Bone marrow (tissue), 2 donors: ENCODE measurements at places on chromosomes 6 and 20.

GRCh38 chr6:153167061-153167891 is 36.2 kb upstream of the RGS17 start:
- DNase-seq, result no peak

- DNase-seq, result no peak
Observed at GRCh38 chr6:111623046-111623718, 17.5 kb upstream of the TRAF3IP2 start.

GRCh38 chr6:473768-474452 is 82.4 kb downstream of the IRF4 start:
- no peak for DNase-seq

- no peak for DNase-seq
Observed at GRCh38 chr20:61804752-61805295, 260.9 kb downstream of the TAF4 start.

- no peak for DNase-seq
Observed at GRCh38 chr6:125212377-125212776, 58.8 kb downstream of the TPD52L1 start.

GRCh38 chr6:16055852-16056251 is 73.0 kb upstream of the MYLIP start:
- no peak for DNase-seq

DNA sequence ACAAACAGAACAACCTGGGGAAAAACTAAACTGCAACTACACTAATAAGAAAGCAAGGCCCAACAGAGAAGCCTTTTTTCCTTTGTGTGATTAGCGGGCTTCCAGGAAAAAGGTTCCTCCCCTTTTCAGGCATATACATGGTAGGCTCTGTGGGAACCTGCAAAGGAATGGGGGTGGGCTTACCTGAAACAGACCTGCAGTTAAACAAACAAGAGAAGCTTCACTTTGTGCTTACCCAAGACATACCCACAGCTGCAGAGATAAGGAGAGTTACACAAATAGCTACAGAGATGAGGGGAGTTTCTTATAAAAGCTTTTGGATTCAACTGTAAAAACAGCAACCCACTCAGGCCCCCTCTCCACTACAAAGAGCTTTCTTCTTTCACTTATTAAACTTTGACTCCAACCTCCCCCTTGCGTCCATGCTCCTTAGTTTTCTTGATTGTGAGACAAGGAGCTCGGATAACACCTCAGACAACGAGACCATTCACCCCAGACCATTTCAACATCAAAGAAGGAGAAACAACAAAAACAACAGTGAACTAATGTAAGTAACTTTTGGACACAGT is 30.9 kb downstream of the RNF146 start:
- no peak for DNase-seq

DNA sequence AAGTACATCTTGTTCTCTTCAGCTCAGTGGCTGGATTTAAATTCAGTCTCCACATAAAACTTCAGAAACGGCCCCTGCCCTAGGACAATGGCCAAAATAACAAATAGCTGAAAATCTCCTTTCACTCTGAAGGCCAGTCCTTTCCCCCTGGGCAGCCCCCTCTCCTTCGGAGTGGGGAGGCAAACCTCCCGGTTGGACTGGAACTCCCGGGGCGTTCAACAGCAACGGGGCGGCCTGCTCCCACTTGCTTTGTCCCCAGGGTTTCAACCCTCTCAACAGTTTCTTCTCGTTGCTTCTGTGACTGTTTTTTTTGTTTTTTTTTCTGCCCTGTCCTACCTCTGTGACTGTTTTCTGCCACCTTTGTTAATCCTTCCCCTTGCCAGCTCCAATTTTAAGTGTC is 102.6 kb upstream of the DUSP22 start:
- DNase-seq, result no peak

DNA sequence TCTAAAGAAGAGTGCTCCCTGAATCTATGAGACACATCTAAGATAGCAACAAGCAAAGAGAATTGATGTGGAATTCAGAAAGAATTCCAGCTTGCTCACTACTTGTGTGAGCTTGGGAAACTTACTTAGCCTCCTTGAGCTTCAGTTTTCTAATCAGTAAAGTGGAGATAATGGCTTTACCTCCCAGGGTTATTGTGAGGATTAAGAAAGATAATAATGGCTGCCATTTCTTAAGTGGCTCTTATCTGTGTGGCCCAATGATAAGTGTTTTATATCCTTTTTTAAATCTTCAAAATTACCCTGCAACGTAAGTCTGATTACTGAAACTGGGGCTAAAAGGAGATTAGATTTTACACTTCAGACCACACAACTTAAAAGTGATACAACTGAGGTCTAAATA is 418.5 kb downstream of the LMBRD1 start:
- DNase-seq, result no peak

- DNase-seq, result no peak
Observed at GRCh38 chr6:81999826-82000225, 247.3 kb upstream of the TENT5A start.

DNA sequence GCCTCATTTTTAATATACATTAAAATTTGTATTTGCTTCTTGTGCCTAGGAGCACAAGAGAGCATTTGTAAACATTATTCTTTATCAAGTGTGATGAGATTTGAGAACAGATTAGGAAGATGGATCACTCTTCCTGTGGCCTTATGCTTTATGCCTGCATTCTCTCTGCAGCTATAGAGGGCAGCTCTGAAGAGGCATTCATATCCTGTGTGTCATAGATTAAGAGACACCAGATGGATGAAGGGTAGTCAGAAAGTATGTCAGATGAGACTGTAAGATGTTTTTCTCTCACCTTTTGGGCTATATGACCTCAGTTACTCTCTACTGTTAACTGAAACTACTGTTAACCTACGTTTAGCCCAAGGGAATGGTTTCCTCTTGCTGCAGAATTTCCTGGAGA is 61.4 kb downstream of the DNAH8 start:
- no peak for DNase-seq

- DNase-seq, result no peak
Observed at GRCh38 chr6:11230158-11231107, 2.0 kb downstream of the NEDD9 start.

GRCh38 chr6:72132851-72133250 is 246.5 kb downstream of the RIMS1 start:
- DNase-seq, result no peak

DNA sequence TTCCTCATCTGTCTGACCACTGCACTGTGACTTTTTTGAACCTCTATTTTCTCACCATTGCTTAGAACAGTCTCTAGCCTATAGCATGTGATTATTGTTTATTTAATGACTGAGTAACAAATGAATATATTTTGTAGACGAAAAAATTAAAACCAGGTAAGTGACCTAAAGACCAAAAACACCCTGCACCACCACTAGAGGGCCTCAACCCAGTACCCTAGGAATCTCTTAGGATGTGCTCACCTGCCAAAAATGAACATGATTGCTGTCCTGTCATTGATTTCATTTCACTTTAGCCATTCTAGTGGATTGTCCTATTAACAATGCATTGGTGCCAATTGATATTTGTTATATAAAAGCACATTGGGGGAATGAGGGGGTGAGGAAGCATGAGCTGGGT is 199.1 kb downstream of the COL9A1 start:
- DNase-seq, result no peak

GRCh38 chr6:135251498-135252441 is 70.7 kb downstream of the MYB start:
- DNase-seq, result no peak

DNA sequence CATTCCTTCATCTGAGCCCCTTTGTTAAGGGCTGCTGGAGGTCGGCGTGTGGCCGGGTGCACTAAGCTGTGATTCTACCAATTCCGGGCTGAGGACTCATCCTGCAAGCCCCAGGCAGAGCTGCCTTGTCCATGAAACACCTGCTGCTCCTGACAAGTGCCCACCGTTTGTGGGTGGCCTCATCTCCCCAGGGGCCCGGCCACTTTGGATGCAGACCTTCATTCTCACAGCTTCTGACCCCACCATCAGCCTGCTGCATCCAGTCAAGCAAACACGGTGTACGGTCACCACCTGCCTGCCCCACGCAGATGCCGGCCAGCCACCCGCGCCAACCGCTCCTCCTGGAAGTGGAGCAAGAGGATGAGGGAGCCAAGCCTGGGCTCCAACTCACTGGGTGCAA is 382.7 kb downstream of the THBS2 start:
- DNase-seq, result no peak

DNA sequence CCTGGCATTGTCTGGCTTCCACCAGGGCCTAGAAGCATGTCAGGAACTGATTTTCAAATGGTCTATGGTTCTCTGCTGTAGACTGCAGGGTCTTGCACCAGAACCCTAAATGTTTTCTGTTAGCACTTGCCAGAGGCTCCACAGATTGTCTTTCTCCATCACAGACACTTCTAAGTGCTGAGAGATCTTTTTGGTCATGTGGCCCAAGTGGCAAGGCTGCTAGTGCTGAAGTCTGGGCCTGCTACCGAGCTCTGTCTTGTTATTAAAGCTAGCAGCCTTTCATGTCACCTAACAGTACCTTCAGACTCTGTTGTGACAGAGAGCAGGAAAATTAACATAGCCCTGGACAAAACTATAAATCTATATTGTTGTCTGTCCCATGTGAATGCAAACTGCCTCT is 120.7 kb upstream of the BACH2 start:
- no peak for DNase-seq

DNA sequence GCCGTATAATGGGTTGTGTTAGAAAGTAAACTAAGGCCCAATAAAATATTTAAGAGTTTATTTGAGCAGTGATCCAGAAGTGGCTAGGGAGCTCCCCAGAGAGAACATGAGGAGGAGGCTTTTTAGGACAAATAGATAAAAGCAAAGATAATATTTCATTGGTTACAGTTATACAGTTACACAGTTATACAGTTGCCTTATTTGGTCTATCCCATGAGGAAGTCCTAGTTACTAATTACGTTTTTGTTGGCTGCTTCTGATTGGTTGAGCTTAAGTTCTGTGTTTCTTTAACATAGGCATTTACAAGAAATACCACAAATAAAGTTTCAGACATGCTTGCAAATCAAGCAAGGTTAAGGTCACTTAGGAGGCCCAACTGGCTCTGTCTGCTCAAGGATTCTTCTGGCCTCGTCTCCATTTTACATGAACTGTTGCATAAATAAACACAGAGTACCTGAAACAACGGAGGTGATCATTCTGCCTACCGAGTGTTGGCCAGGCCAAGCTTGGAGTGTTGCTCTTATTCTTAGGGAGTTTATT is 7.0 kb downstream of the UBD start:
- peak; percentile 29 for DNase-seq

- DNase-seq, result no peak
Observed at GRCh38 chr20:50577175-50578018, 67.2 kb downstream of the PTPN1 start.

DNA sequence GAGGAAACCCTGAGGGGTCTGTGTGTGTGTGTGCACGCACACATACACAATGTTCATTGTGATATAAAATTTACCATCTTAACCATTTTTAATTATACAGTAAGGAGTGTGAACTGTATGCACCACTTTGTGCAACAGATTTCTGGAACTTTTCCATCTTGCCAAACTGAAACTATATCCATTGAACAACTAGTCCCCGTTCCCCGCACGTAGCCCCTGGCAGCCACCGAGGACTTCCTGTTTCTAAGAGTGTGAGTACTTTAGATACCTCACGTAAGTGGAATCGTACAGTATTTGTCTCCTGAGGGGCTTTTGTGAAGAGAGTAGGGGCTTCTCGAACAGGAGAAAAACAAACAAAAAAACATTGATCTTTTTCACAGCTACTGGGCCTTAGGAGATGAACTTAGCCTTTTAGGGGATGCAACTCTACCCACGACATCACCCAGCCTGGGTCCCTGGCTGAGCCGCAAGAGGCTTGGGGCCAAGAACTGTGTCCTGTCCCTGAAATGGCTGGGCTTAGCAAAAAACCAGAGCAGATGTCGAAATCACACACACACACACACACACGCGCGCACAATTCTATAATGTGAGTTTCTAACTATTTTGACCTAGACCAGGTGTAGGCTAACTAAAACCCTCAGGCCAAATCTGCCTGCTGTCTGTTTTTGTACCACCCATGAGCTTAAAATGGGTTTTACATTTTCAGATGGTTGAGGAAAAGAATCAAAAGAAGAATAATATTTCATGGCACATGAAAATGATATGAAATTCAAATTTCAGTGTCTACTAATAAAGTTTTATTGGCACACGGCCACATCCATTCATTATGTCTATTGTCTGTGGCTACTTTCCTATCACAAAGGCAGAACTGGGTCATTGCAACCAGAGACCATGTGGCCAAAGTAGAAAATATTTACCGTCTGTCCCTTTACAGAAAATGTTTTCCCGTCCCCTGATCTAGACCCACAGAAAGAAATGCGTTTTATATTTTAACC is 144.2 kb downstream of the EYA2 start:
- no peak for DNase-seq

GRCh38 chr6:148441454-148441911 is 98.8 kb downstream of the SASH1 start:
- DNase-seq, result no peak

DNA sequence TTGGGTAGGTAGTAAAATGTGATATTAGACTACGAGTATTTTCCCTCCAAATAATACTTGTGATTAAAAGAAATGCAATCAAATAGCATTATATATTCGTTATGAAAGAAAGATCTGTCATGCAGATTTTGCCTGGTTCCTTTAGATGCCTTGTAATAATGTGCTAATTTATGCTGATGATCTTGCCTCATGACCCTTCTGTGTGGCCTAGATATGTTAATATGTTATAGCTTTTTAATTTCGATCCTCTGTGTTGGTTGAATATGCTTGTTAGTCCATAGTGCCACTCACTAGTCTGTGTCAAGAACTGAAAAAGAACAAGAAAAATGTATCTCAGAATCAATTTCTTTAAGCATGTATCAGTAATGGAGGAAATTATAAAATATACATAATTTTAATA is 31.9 kb downstream of the CDKAL1 start:
- no peak for DNase-seq

DNA sequence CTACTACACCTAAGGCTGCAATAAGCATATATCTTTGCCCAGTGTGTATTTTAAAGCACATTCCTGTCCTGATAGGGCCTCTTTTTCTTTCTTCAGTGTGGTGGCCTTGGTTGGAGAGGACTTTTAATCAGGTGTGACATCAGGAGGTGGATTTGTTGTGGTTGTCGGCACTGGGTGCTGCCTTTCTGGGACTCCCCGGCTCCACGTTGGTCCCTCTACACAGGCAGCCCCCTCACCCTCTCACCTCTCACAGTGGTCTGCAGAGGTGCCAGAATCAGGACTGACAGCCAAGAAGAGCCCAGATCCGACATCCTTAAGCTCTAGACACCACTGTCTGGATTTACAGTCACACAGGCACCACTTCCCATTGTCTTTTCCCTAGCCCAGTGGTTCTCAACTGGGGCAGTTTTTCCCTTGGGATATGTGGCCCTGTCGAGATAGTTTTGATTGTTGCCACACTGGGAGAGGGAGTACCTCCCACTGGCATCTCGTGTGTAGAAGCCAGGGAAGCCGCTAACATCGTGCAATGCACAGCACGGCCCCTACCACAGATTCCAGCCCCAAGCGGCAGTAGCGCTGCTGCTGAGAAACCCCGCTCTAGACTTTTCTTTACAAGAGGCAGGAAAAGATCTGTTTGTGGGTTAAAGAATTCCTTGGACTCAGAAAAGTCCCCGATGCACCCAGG is 314.1 kb downstream of the QKI start:
- DNase-seq, result no peak

- no peak for DNase-seq
Observed at GRCh38 chr20:37296371-37296770, 6.9 kb downstream of the MANBAL start.

- DNase-seq, result no peak
Observed at GRCh38 chr20:2585811-2586210, 49.4 kb downstream of the TMC2 start.
